ENCODE measurements at places on chromosomes 12 and 14. TPM values are rescaled to one million over a fixed set of nuclear protein-coding genes. Genes with fewer than 3 reads are reported as not detected.

GRCh38 chr14:71488703-71489191 lies 443.5 kb upstream of the RGS6 start:
- DNase-seq, result no peak

- DNase-seq, result no peak
Observed at GRCh38 chr14:34957771-34958286, 25.0 kb upstream of the SRP54 start.

The PMCH gene
- 0.57 TPM for total RNA-seq

GRCh38 chr14:68510201-68511128 lies 282.4 kb downstream of the ZFP36L1 start:
- no peak for DNase-seq

DNA sequence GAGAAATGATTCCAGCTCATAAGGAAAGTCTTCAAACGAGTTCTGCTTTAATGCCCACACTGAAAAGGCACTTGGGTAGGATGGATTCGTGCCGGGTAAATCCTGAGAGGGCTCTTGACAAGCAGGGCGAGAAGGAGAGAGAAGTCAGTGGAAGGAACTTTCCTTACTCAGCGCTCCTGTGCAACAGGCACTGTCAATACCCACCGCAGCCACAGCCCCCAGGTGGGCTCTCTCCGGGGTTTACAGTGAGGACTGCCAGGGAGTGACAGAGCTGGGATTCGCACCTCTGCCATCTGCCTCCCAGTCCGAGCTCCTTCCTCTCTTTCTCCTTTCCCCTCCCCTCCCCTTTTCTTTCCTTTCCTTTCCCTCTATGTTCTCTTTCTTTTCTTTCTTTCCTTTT lies 118.7 kb downstream of the BEGAIN start:
- no peak for DNase-seq

DNA sequence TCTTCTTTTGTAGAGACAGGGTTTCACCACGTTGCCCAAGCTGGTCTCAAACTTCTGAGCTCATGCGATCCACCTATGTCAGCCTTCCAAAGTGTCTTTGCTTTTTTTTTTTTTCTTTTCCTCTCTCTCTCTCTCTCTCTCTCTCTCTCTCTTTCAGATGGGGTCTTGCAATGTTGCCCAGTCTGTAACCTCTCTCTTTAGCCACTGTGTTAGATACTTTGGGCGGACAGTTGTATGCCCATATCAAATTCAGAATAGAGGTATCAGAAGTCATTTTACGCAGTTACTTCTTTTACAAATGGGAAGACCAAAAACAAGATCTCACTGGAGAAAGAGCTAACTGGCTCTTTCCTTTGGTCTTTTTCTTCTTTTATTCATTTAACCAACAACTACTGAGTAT lies 6.7 kb downstream of the HEBP1 start:
- DNase-seq, result no peak

Measured in activated CD4-positive, alpha-beta T cell treated with anti-CD3 and anti-CD28 coated beads for 36 hours (primary cell).